COR-L47 (cell line): ENCODE measurements at places on chromosomes 6 and 20.

DNA sequence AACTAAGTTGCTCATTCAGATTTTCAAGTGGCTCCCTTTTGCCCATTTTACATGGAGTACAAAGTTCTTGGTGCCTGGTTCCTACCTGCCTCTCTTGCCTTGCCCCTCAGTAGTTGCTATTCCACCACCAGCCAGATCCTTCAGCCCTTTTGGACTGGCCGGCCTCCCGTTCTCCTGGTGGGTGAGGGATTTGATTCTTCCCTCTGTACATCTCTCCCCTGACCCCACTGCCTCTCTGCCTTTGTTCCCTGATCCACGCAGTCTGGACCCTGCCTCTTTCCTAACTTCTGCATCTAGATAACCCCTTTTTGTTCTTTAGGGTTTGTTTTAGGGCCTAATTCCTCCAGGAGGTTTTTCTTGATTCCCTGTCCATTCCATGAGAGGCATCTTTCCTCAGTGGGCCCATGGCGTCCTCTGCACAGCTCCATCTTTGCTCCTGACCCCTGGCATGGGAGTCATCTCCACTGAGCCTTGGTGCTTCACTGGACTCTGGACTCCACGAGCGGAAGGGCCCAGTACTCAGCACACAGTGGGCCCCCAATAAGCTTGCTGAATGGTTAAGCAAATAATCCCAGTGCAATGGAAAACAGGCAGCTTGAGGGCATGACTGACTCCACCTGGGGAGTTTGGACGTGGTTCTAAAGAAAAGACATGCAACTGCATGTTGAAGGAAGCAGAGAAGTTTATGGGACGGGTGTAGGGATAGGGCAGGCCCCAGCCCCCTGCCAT is 309.3 kb upstream of the SUPT3H start:
- DNase-seq = no peak

GRCh38 chr6:165910184-165910966 is 247.3 kb upstream of the PDE10A start:
- no peak for DNase-seq

DNA sequence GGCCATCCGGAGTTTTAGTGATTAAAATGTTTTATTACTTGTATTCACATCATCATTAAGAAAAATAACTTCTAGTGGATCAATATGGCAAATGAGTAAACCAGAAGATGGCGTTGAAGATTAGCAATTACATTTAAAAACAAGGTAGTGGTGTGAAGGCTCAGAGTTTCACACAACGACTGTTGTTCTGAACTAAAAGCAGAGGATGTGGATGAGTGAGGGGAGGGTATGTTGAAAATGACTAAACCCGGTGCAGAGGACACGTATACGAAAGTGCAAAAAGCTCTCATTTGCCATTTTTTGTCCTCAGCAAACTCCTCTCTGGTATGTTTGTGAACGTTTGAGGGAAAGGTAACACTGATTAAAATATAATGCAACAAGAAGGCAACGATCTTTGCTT is 1.9 kb upstream of the IRF4 start:
- DNase-seq = no peak

DNA sequence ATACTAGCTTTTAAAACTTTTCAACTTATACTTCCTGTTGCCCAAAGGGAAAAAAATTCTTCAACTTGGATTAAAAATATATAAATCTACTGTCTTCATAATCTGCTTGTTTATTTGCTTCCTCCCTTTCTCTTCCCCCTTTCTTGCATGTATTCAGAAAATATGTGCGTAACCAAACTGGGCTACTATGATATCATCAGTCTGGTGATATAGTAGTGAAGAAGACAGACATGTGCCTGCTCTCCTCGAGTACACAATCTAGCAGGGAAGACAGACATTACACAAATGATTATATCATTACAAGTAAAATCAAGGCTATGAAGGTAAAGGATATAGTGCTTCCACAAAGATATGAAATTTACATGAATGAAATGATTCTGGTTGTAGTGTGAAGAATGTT is 31.0 kb downstream of the IBTK start:
- DNase-seq = no peak

- no peak for DNase-seq
Measured at GRCh38 chr6:160106701-160107100, 14.9 kb upstream of the SLC22A1 start.
